NCI-H1436 (cell line): ENCODE measurements at places on chromosomes 2 and 18.

- no peak for DNase-seq
These were observed 33.1 kb downstream of the ODC1 start for GRCh38 chr2:10415048-10415447.

DNA sequence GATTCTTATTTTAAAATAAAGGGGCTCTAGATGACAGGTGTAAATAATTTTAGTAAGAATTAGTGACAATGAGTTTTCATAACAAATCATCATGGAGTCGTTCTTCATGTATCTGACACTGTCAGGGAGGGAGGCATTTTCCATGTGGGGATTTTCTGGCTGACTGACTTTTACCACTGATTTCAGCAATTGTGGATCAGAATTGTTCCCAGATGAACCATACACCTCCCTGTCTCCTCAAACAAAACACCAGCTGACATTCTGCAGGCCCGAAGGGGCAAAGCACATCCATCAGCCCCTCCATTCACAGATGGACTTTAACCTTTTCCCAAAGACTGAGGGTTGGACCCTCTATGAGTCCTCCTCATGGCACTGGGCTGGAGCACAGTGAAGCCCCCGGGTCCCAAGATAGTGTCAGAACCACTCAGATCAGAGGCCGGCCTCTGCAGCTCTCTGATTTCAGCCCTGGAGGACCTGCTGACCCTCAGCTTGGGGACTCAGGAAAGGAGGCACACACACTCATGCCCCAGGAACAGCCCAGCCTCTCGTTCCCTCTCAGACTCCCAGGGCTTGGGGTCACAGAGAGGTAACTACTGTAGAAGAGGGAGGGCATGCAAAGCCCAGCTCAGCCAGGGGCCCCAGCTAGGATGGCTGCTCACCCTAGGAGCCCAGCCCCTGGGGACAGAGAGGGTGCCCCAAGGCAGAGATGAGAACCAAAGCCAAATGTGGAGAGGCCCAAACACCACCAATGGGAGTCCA is 43.2 kb upstream of the LOXHD1 start:
- DNase-seq: no peak

GRCh38 chr2:200171731-200172482 is 134.6 kb upstream of the SPATS2L start:
- no peak for DNase-seq

DNA sequence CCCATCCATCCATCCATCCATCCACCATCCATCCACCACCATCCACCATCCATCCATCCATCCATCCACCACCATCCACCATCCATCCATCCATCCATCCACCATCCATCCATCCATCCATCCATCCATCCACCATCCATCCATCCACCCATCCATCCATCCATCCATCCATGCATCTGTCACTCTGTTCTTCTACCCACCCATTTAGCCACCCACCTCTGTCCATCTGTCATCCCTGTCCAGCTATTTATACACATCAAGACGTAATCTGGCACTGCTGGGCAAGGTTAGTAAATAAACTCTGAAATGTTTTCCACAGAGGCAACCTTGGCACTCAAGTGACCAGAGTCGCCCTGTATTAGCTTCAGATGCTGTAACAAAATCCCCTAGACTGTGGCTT is 120.9 kb downstream of the RTP5 start:
- no peak for DNase-seq

DNA sequence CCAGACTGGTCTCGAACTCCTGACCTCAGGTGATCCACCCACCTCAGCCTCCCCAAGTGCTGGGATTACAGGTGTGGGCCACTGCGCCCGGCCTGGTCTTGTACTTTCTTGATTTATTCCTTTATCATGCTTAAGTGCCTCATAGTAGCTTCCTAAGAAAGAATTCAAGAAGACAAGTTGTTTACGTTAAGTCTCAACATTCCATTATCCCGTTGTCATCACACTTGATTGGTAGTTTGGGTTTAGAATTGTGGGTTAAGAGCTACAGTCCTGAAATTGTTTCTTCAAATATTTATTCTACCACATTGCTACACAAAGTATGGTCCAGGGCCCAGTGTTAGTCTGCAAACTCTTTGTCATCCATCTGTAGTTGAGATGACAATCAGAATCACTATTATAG is 194.0 kb downstream of the VWC2L start:
- no peak for DNase-seq

- DNase-seq: no peak
These were observed 41.3 kb upstream of the GBX2 start for GRCh38 chr2:236209535-236209934.

DNA sequence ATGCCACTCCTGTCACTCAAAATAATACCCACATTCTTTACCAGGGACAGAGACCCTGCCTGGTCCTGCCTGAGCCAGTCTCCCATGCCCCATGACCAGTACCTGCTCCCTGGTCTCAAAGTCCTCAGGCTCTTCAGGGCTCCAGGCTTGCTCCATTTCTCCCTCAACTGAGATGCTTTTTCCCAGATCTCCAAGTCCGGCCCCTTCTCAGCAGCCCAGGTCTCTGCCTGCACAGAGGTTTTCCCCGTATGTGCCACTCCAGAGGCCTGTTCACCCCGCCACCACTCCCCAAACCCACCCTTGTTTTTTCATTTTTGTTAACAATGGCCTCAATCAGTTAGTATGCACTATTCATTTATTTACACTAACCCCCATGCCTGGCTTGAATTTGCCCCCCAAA is 499.5 kb upstream of the MYT1L start:
- no peak for DNase-seq

DNA sequence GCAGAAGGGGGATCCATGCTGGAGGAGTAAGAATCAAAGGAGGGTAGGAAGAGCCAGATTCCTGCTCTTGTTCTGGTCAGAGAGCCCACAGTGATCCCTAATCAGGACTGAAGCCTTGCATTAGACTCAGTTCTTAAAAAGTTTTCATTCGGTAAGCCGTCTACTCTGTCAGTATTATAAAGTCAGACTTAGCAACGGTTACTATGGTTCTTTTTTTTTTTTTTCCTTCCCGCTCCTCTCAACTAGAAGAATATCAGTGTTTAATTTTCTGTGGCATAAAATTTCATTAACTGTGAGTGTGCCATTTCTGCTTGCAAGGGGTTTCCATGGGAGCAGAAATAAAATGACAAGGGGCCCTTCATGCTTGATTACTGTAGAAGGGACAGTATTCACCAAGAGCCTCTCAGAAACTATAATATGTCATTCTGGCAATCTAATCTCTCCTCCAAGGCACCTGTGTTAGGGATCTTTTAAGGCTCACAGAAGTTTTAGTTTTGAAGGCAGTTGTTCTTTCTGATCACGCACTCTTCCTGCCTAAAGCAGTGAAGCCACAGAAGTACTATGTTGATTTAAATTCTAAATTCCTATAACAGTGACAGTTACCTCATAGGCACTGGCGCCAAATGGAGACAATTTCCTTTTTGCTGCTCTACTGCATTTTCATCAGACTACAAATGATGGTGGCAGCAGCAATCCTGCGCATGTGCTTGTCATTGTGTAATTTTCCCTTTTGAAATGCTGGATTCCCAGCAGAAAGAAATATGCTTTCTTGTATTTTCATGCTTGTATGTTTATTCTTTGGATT is 57.0 kb downstream of the OSBPL6 start:
- no peak for DNase-seq

DNA sequence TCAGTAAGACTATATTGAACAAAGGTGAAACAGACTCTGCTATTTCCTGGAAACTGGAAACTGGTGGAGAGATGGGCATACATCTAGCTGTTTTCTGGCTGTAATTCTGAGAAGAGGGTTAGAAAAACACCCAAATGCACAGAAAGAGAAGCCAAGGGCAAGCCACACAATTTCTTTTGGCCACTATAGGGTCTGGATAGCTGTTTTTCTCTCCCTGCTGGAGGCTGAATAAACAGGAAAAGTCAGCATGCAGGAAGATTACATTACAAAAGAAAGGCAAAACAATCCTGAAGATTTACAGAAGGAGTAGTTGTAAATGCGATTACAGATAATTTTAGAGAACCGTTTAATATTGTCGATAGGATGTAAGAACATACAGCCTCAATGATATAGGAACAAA is 186.2 kb upstream of the REG3G start:
- no peak for DNase-seq

DNA sequence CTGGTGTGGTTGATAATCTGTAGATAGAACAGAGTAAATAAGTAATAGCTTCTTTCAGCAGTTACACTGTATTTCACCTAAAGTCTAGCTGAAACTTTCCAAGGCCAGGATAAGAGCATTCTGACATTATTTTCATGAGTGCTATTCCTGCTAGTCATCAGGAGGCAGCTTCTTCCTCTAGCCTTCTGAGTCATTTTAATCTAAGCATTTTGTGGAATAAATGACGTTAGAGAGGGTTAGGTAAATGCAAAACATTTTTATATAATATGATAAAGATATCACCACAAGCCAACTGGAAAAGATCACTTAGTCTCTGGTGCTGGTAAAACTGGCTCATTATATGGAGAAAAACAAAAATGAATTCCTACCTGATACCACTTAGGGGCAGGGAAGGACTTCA is 138.5 kb downstream of the MEP1B start:
- DNase-seq: no peak
